ENCODE measurements at places on chromosomes 12 and 14. TPM values are rescaled to one million over a fixed set of nuclear protein-coding genes. Genes with fewer than 3 reads are reported as not detected.

Gene CIROP
- not detected for total RNA-seq

Gene KLRC4
- total RNA-seq = not detected

Gene FAM222A
- 0.27 TPM for total RNA-seq

Gene CPNE8
- 6.5 TPM for total RNA-seq

Gene IL31
- total RNA-seq = not detected

Gene PXMP2
- total RNA-seq = 18.1 TPM

Gene FANCM
- 11.3 TPM for total RNA-seq

Gene GLI1
- 0.45 TPM for total RNA-seq

Gene NCAPD2
- 52.2 TPM for total RNA-seq

Gene ADAMTS20
- total RNA-seq = not detected

Gene CCDC175
- total RNA-seq = not detected

Gene JPH4
- not detected for total RNA-seq

Gene TROAP
- total RNA-seq = 10.7 TPM

Gene TOMM20L
- not detected for total RNA-seq

Gene TSPAN8
- 0.99 TPM for total RNA-seq

Gene NAV3
- 25.7 TPM for total RNA-seq

Gene GPR84
- not detected for total RNA-seq

Gene NYNRIN
- total RNA-seq = 8.0 TPM

All from endothelial cell of coronary artery (primary cell).